ENCODE measurements at places on chromosomes 12 and 14. TPM values are rescaled to one million over a fixed set of nuclear protein-coding genes. Genes with fewer than 3 reads are reported as not detected.

CLEC9A gene
- not detected for total RNA-seq

PLA2G1B gene
- 2.0 TPM for total RNA-seq

SPIC gene
- not detected for total RNA-seq

NEUROD4 gene
- total RNA-seq: not detected

RNASE1 gene
- 222 TPM for total RNA-seq

BEGAIN gene
- 0.56 TPM for total RNA-seq

BMAL2 gene
- 32.7 TPM for total RNA-seq

TMCC3 gene
- total RNA-seq: 21.2 TPM

CEP83 gene
- 15.0 TPM for total RNA-seq

EIF5 gene
- 232 TPM for total RNA-seq

C12orf54 gene
- total RNA-seq: not detected

RALGAPA1 gene
- total RNA-seq: 73.2 TPM

DNA sequence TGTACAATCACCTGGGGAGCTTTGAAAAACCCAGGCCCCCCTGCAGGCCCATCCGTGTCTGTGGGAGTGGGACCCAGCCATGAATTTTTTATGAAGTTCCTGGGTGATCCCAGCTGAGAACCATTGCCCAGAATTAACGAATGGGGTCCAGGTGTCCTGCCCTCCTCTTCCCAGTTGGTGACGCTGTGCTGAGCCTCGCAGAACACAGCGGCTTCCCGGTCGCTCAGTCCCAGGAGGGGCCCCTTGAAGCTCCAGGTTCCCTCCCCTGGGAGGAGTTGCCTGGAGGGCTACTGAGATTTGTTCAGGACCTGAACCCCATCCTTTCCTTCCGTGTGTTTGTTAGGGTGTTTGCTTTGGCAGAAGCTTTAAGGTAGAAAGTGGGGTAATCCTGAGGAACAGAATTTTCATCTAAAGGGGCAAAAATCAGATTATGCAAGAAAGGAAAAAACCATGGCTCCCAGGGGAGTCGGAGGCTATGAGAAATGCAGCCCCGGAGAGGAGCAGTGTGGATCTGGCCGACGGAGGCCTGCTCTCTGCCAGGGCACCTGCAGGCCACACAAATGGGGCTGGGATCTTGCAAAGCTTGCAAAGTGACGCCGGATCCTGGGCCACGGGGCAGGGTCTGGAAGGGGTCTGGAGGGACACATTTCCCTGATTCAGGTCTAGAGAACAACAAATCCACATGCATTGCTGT is 164.7 kb upstream of the PRMT8 start:
- DNase-seq: no peak

- DNase-seq: no peak
Observed at GRCh38 chr14:65438266-65438933, 25.9 kb downstream of the FUT8 start.

DNA sequence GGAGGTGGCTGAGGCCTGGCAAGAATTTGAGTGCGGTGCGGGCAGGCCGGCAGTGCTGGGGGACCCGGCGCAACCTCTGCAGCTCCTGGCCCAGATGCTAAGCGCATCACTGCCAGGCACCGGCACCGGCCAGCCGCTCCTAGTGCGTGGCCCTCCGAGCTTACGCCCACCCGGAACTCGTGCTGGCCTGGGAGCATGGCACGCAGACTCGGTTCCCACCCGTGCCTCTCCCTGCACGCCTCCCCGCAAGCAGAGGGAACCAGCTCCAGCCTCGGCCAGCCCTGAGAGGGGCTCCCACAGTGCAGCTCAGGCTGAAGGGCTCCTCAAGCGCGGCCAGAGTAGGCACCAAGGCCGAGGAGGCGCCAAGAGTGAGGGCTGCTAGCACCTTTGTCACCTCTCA is 63.7 kb downstream of the CCDC60 start:
- no peak for DNase-seq

DNA sequence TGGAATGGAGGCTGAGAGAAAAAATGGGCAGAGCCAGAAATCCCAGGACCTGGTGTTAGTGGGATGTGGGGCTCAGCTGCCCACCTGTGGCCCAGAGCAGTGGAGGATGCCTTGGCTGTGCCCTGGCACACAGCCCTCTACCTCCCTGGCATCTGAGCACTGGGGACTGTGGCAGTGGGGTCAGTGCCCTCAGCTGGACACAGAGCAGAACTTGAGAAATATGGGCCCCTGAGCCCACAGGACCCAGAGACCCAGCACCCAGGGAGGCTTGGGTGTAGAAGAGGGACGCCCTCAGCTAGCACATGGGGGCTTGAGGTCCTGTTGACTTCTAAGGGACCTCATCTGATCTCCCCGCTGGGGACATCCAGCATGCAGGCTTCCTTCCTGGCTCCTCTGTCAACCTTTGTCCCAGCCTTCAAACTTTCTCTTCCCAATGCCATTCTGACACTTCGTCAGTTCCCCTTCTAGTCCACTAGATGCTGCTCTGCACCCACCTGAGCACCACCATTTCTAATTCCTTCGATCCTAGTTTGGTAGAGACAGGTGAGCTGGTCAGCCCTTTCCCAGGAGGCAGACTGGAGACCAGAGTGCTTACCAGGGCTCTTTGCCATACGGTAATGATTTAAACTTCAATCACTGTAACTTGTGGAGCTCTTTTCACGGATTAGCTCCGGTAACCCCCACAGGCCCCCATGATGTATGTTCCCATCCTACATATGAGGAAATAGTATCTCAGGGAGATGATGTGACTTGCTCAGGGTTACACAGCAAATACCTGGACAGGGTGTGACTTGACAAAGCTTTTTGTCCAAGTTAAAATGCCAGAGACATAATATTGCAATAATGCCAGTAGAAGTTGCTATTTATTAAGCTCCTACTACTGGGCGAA is 143.7 kb downstream of the ASCL4 start:
- DNase-seq: no peak

DNA sequence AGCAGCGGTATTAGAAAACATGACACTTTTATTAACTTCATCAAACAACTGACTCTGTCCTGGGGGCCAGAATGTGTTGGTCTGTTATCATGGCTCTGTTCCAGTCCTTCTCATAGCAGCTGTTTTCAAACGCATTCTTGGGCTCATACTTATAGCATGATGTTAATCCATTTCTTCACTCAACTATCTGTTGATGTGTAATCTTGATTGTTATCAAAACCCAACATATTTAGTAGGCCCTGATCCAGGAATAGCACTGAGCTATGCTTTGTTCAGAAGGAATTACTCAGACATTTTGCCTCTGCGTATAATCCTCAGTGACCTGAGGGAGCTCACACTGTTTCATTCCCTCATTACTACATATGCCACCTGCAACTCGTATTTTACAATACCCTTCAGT is 315.9 kb downstream of the BMP4 start:
- DNase-seq: no peak

DNA sequence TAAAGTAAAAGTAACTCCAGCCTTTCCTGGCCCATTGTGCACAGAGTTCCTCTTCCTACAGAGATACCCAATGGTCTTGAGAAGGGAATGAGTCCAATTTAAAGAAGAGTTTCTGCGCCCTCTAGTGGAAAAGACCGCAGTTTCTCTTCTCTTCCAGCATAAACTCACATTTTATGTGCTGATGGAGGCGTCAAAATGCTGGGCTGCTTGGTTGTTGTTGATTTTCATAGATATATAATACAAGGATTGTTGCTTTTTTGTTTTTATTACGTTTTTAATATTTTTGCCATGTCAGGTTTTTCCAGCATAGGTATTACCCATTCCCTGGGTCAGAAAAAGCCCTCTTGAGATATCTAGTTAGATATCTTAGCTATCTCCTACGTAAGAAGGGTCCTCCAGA is 356.9 kb upstream of the STXBP6 start:
- DNase-seq: no peak

DNA sequence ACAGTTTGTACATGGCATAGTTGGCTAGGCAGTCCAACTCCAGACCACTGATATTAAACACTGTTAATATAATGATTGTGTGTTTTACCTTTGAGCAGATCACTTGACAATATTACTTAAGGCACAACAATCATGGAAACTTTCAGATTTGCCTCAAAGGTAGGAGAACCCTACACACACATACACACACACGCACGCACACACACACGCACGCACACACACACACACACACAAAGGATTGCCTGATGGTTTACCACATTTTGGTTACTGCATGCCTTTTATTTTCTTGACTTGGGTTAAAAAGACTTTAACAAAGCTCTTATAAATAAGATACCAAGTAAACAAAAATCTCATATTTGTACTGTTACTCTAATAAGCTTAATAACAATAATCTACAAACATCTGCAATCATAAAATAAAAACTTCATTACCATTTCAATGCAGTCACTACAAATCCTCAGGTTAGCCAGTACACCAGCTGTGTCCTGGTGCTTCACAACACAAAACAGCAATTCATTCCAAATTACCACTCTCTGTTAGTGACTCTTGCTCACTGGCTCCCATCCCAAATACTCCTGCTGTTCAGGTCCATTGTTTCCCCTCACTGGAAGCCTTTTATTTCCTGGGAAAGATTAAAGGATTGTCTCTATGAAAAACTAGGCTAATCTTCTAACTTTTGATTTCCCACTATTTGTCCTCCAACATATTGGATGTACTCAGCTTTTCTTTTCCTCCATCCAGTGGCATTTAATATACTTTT is 175.2 kb upstream of the ATP2B1 start:
- DNase-seq: no peak

GRCh38 chr12:116442946-116443345 is 116.2 kb upstream of the MAP1LC3B2 start:
- DNase-seq: no peak

- peak; percentile 86 for DNase-seq
Observed at GRCh38 chr12:110280392-110280778, 662 bp upstream of the ATP2A2 start.

- no peak for DNase-seq
Observed at GRCh38 chr12:11581179-11581755, 68.2 kb upstream of the ETV6 start.

Data from posterior vena cava (tissue), 2 donors.